ENCODE measurements at places on chromosomes 6 and 20. TPM values are rescaled to one million over a fixed set of nuclear protein-coding genes. Genes with fewer than 3 reads are reported as not detected.
A peak's percentile ranks its signal among the peaks of the same experiment; 100 is the strongest.

GRCh38 chr6:170278743-170279094 is 12.2 kb downstream of the DLL1 start:
- no peak for DNase-seq

DNA sequence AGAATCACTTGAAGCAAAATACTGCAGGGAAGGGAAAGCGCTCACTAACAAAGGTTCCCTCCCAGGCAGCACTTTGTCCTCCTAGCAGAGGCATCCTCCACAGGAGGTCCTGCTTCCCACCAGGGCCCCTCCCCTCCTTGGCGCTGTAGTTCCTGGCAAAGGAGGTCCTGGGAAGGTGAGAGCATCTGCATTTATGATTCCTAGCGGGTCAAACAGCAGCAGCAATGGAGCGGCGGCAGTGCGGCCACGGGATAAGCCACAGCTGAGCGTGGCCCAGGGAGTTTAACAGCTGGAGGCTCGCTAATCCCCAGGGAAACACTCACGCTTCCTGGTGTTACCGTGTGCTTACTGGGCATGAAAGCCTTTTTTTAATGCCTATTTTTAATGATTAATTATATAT is 185.8 kb downstream of the TTLL2 start:
- no peak for DNase-seq

Gene ENPP4
- 6.3 TPM for total RNA-seq

DNA sequence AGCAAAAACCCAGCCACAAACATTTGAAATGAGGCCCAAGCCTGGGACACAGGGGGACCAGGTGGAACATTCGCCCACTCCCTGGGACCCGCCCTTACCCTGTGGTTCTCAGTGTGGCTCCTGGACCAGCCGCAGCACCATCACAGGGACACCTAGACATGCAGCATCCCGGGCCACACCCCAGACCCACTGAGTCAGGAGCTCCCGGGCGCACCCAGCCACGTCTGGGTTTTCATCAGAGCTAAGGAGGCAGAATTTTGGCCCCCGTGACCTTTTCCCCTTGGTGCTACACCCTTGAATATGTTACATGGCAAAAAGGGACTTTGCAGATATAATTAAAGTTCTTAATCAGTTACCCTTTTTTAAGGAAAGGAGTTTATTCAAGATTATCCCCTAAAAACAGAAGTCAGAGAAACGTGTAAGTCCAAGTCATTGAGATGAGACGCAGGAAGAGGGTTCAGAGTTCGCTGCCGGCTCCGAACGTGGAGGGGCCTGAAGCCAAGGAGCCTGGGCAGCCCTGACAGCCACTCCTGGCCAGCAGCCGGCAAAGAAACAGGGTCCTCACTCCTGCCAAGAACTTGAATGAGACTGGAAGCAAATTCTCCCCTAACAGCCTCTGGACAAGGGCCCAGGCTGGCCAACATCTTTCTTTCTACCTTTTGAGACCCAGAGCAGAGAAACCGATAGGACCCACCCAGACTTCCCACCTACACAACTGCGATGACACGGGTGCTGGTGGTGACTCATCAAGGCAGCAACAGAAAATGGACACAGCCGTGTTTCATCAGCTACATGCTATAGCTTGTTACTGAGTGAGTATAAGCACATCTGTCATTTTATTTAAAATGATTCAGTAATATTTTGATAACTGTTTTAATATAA is 25.3 kb downstream of the BFSP1 start:
- DNase-seq = peak; percentile 78

GRCh38 chr6:35026434-35027222 is 114.5 kb downstream of the TCP11 start:
- no peak for DNase-seq

DNA sequence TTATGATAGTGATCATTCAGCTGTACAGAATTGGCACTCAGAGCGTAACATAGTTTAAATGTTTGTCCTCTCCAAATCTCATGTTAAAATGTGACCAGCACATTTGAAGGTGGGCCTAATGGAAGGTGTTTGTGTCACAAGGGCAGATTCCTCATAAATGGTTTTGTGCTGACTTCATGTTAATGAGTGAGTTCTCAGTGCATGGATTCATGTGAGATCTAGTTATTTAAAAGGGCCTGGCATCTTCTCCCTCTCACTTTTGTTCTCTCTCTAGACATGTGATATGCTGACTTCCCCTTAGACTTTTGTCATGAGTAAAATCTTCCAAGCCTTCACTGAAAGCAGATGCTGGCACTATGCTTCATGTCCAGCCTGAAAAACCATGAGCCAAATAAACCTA is 452.4 kb upstream of the PTCHD4 start:
- DNase-seq = no peak

DNA sequence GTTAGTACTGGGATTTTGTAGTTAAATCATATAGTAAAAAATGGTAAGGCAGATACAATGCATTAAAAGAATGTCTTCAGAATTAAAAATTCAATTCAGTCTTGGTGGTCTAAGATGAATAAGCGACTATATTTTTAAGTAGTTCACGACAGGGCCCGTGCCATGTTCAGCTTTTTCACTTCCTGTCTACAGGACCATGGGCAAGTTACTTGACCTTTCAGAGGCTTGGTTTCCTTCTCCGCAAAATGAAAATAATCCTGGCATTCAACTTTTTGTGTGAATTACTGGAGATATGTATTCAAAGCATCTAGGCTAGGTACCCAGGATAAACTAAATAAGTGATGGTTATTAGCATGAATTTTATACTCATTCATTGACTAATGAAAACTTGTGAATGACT is 216.0 kb downstream of the BTBD9 start:
- DNase-seq = no peak

GRCh38 chr6:70281923-70282311 is 21.0 kb downstream of the COL9A1 start:
- no peak for DNase-seq

- DNase-seq = no peak
Measured at GRCh38 chr20:59743767-59744485, 139.6 kb downstream of the PHACTR3 start.

Data from activated naive CD4-positive, alpha-beta T cell treated with anti-CD3 and anti-CD28 coated beads, Interleukin-2, amount 50 U/mL, for 72 hours (primary cell).